ENCODE measurements at places on chromosomes 6 and 20. TPM values are rescaled to one million over a fixed set of nuclear protein-coding genes. Genes with fewer than 3 reads are reported as not detected.

Gene NKAIN4
- total RNA-seq = not detected

- DNase-seq = no peak
Measured at GRCh38 chr6:101108286-101108685, 227.2 kb upstream of the ASCC3 start.

GRCh38 chr6:98787961-98788360 is 46.4 kb upstream of the POU3F2 start:
- DNase-seq = no peak

Gene IPCEF1
- 24.4 TPM for total RNA-seq

Gene LY6G6C
- total RNA-seq = not detected

DNA sequence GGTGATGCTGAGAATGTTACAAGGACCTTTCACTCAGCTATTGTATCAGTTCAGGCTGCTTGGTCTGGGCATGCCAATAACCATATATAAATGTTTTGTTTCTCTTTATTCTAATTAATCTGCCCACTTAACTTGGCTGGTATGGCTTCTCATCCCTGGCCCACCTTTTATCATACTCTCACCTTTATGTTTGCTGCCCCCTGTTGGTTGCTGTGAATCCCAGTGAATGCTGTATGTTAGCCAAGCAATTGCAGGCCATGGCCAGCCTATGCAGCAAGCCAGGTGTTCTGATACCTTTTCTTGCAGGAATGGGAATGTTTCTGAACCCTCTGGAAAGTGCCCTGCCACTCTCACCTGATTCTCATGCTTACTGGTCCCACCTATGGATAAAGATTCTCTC is 54.6 kb downstream of the PCSK2 start:
- peak; percentile 28 for DNase-seq

DNA sequence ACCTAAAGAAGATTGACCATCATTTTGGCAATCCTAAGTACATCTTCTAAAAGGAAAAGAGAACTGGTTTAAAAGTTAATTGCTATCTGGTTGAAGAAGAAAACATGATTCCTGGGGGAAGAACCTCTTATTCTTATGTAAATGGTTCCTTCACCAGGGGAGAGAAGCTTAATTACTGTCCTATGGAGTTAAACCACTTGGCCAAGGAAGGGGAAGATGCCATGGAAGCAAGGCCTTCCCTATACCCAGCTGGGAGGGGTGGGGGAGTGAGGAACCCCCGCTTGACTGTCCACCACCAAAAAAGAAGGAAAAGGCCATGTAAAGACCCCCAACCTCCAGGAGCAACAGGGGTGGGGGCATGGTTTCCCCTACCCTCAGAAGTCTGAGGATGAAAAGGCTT is 962.1 kb downstream of the GRIK2 start:
- no peak for DNase-seq

Gene TSPO2
- total RNA-seq = not detected

DNA sequence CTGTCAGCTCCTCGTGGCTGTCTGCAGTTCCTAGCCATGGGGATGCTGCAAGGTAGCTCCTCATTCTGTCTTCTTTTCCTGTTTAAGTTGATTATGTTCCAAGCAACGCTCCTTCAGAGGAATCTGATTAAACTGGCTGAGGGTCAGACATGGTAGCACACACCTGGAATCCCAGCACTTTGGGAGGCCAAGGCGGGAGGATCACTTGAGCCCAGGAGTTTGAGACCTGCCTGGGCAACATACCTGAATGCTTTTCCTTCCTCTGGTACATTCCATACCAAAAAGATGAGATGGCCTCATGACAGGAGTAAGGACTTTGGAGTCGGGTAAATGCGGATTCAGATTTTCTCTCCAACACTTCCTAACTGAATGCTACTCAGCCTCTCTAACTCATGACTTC is 246.8 kb upstream of the JARID2 start:
- no peak for DNase-seq

DNA sequence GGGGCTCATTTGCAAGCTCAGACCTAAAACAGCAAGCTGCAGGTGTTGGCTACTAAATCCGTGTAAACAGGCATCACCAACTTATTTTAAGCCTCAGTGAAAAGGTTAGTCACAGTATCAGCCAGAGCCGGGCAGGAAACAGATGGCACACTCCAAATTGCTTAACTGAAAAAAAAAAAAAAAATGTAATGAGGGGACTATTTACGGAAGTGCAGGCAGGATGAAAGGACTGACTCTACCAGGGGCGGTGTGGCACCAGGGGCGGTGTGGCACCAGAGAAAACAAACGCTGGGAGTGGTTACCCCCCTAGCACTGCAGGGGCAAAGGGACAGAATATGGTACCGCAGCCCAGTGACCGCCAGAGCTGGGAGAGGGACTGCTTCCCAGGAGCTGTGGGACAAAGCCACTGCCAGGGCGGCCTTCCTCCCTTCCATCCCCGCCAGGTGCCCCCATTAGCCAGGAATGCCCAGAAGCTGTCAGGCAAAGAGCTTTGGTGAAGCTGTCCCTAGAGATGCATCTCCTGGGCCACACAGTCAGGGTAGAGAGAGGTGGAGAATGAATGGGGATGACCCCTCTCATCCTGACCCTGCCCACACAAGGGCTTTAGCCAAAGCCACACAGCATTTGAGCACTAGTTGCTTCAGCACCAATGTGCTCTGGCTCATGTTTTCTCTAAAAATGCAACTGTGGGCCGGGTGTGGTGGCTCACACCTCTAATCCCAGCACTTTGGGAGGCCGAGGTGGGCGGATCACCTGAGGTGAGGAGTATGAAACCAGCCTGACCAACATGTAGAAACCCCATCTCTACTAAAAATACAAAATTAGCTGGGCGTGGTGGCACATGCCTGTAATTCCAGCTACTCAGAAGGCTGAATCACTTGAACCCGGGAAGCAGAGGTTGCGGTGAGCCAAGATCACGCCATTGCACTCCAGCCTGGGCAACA is 39.6 kb upstream of the GFOD1 start:
- DNase-seq = peak; percentile 60

DNA sequence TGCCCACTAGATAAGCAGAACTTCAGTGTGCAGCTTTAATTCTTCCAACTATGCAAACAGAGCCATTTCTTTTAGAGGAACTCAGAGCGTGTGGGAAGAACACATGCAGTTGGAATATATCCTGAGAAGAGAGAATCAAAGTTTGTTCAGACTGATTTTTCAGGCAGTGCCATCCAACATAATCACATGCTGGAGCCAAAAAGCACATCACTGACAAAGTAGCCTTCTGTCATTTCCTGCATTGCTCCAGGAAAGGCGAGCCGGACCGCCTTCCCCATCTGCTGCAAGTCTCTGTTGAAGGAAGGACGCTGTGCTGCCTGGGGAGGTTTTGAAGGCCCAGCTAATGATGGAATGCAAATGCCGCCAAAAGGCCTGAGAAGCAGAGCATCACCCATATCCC is 98.4 kb downstream of the DOK5 start:
- no peak for DNase-seq

- no peak for DNase-seq
Measured at GRCh38 chr6:168451805-168452517, 11.0 kb downstream of the SMOC2 start.

GRCh38 chr6:99789767-99790166 is 183.1 kb downstream of the PRDM13 start:
- DNase-seq = no peak

Gene SIRPB2
- not detected for total RNA-seq

DNA sequence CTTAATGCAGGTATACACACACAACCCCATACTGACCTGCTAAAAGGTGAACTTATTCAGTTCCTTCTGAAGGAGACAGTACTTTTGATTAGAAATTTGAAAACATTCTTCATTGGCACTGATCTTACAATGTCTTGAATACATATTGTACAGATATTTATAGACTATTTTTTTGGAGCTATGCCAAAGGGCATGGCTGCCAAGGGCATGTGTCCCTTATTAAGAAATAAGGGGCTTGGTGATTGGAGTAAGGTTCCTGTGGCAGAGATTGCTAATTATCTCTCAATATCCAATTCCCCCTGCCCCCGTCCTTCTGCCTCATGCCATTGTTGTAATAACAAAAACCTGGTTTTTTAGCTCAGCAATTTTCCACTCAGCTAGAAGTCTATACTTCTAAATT is 355.9 kb downstream of the FARS2 start:
- DNase-seq = no peak

Gene SALL4
- not detected for total RNA-seq

DNA sequence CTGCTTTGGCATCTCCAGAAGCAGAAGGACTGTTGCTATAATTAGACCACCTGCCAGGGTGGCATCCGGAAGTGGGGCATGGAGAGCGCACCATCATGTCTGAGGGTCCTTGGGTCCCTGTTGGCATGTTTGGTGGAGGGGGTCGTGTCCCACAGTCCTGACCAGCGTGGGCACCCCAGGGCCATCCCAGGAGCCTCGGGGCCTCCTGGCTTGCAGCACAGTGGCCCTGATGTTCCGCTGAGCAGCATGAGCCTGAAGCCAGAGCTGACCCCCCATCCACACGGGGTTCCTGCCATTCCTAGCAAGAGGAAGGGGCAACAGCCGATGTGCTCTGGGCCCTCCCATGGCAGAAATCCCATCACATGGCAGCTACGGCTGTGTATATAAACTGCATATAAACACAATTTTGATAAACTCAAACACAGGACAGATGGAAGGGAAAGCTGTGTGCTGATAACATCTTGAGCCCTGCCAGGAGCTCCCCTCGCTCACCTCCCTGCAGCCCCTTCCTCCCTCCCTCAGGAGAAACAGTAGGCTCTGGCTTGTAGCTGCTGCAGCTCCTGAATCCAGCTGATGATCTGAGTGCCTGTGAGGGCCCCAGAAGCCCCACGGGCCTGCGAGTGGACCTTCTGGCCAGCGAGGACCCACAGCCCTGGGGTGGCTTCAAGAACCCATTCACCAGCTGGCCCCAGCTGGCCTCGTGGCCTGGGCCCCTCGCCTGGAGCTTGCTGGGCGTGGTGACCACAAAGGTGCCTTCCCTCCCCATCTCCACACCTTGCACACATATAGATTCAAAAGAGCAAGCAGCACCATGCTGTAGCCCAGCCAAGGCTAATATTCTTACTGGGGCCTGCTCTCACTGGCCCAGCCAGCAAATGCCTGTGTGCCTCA is 321.6 kb downstream of the CDH4 start:
- DNase-seq = no peak

Gene PRKN
- total RNA-seq = 0.72 TPM

Gene RBPJL
- total RNA-seq = not detected

DNA sequence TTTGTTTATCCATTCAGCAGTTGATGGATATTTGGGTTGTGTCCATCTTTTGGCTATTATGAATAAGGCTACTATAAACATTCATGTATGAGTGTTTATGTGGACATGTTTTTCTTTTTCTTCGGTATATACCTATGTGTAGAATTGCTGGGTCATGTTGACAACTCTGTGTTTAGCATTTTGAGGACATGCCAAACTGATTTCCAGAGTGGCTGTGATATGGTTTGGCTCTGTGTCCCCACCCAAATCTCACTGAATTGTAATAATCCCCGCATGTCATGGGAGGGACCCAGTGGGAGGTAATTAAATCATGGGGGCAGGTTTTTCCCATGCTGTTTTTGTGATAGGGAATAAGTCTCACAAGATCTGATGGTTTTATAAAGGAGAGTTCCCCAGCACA is 439.7 kb downstream of the UTRN start:
- no peak for DNase-seq

Gene NOX3
- not detected for total RNA-seq

Gene RALGAPB
- 22.1 TPM for total RNA-seq

Gene MRAP2
- total RNA-seq = not detected

Gene VARS1
- total RNA-seq = 157 TPM

GRCh38 chr6:56794421-56794820 is 151.7 kb upstream of the DST start:
- DNase-seq = no peak

DNA sequence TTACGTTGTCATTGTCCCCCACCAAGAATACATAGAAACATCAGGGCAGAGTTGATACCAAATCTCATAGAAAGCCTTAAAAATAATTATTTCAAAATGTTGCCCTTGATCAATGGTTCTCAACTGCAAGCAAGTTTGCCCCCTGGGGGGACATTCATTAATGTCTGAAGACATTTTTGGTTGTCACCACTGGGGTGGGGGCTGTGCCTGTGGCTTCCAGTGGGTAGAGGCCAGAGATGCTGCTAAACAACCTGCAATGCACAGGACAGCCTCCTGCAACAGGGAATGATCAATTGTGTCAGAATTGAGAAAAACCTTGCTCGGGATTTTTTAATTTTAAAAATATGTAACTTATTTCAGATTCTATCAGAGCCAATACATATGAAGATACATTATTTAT is 130.6 kb upstream of the DOK5 start:
- DNase-seq = no peak

Gene HSF2
- 22.0 TPM for total RNA-seq

- DNase-seq = no peak
Measured at GRCh38 chr6:56393615-56394612, 146.5 kb upstream of the COL21A1 start.

Gene ABHD16B
- not detected for total RNA-seq

GRCh38 chr6:125363824-125364165 is 62.0 kb upstream of the HDDC2 start:
- no peak for DNase-seq

GRCh38 chr20:36110994-36111393 is 43.5 kb upstream of the EPB41L1 start:
- DNase-seq = no peak

Gene ZNF831
- 6.0 TPM for total RNA-seq

DNA sequence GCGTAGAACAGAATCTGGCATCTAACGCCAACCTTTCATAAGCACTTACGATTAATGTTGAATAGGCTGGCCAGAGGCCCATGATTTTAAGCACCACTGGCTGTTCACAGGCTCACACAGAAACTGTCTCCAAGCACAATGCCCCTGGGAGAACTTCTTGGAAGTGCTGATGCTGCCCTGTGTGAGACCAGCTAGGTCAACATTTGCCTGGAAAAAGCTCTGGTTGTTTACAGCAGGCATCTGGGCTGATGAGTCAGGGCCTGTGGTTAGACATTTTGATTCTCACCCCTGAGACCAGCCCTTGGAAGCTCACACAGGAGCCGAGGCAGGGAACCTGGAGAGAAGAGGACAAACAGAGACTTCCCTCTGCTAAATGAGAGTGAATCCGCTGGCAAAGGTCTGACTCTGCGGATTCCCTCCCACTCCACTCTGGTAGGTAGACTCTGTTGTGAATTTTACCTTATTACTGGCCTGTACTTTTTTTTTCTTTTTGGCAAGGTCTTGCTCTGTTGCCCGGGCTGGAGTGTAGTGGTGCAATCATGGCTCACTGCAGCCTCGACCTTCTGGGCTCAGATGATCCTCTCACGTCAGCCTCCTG is 6.8 kb upstream of the SULF2 start:
- DNase-seq = no peak

Gene HLA-DQB1
- 6.2 TPM for total RNA-seq

- DNase-seq = no peak
Measured at GRCh38 chr6:141957271-141957670, 175.5 kb upstream of the GJE1 start.

Gene BTN1A1
- 0.07 TPM for total RNA-seq

Gene TOMM34
- 44.0 TPM for total RNA-seq

Gene FOXA2
- total RNA-seq = not detected

Gene WFDC10A
- not detected for total RNA-seq

Gene SYNDIG1
- total RNA-seq = not detected

DNA sequence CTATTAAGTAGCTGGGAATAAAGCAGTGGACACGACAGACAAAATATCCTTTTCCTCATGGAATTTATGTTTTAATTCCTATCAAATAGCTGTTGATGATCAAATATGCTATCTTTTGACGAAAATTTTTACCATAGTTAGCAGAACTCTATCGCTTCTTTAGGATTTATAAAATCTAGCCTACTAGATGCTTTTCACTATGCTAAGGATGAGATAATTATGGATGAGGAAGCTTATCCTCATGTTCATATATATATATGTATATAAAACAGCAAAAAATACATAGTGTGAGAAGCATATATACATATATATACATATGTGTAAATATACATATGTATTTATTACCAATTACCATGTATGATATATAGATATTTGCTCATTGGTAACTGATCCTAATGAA is 12.9 kb upstream of the PRSS16 start:
- no peak for DNase-seq

All from activated naive CD4-positive, alpha-beta T cell treated with anti-CD3 and anti-CD28 coated beads for 36 hours (primary cell).